ENCODE measurements at places on chromosomes 4 and X. TPM values are rescaled to one million over a fixed set of nuclear protein-coding genes. Genes with fewer than 3 reads are reported as not detected.

DNA sequence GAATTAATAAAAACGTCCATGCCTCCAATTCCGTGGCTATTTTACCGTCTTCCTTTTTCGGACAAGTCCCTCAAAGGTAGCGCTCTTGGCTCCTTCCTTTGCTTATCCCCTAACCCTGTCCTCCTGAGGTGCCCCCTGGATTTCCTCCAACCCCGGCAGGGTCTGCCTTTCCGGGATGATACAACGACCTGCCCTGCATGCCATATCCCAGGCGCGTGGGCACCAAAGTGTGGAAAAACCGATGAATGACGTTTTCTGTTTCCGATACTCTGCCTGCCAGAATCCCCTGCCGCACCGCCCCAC is 706 bp upstream of the CSTF2 start:
- DNase-seq = no peak
- peak overlapping the region; percentile 76 for H3K27ac ChIP-seq
- H3K36me3 ChIP-seq = no peaks in the 10 kb centered on the region
- H3K4me3 ChIP-seq = peak overlapping the region; percentile 81

DNA sequence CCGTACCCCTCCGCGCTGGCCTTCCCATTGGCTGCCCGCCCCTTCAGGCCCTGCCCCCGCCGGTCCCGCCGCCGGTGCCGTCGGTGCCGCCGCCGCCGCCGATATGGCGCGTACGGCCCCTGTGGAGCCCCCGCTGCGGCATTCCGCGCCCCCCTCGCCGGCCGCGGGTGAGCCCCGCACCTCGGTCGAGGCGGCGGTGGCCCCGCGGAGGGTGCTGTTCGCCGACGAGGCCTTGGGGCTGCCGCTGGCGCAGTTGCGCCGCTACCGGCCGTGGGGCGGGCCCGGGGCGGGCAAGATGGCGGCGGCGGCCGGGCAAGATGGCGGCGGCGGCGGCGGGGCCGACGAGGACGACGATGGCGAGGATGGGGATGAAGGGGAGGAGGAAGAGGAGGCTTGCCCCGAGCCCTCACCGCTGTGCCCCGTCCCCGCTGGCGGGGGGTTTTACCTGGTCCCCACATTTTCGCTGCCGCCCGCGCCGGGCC is at the start of gene PPP1R3F:
PPP1R3F (plus strand) TSS at position 27 of the 482 bp plus-strand sequence; CDS start at position 104, 77 bp downstream.
- peaks cover 4% of the 10 kb centered on the region for H3K36me3 ChIP-seq
- H3K4me3 ChIP-seq = peak within 1 kb of the TSS; percentile 45
- H3K27me3 ChIP-seq = no peaks in the 10 kb centered on the region
- H3K27ac ChIP-seq = peak within 1 kb of the TSS; percentile 97
- peaks cover 59% of the 10 kb centered on the region for H3K4me1 ChIP-seq
- DNase-seq = no peak

- H3K36me3 ChIP-seq = no peaks in the 10 kb centered on the region
- H3K4me3 ChIP-seq = no peak overlapping the region
- no peak for DNase-seq
- H3K27ac ChIP-seq = no peak overlapping the region
- no peaks in the 10 kb centered on the region for H3K27me3 ChIP-seq
- H3K4me1 ChIP-seq = no peaks in the 10 kb centered on the region
These were observed 43.2 kb downstream of the CDKL5 start for GRCh38 chrX:18468599-18468998.

DNA sequence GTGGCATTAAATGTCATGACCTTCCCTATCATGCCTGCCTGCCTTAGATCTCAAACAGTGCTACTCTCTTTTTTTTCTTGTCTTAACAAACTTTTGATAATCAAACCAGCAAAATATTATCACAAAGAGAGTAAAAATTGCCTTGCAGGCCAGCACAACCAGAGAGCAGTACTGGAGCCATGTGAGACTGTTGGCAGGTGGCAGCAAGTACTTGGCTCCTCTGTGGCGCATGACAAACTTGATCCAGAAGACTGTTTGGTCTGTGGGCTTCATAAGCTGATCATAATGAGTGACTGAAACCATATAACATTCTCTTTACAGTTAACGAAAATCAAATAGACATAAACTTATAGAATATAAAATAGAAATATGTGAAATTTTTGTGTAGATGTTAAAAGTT is 33.3 kb upstream of the UGT2A3 start:
- H3K4me1 ChIP-seq = no peaks in the 10 kb centered on the region
- no peaks in the 10 kb centered on the region for H3K36me3 ChIP-seq
- H3K27me3 ChIP-seq = no peaks in the 10 kb centered on the region

DNA sequence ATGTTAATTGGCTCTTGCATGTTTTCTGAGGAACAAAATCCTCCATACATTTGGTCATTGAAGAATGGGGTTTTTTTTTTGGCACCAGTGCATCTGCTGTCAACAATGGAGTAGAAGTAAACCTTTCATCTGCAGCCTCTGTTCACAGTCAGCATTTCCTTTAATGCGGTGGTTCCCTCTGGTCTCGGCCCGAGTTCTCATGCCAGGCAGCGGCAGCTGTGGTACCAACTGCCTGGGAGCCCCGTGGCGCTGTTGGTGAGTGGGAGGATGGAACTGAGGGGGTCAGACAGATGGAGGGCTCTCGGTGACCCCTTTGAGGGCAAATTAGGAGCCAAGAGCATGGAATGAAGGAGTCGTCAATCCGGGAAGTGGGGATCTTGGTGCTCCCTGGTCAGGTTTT is 114.7 kb downstream of the AFF1 start:
- H3K36me3 ChIP-seq = peaks cover 19% of the 10 kb centered on the region
- no peaks in the 10 kb centered on the region for H3K27me3 ChIP-seq

- H3K4me3 ChIP-seq = no peak overlapping the region
- H3K27me3 ChIP-seq = no peaks in the 10 kb centered on the region
- no peaks in the 10 kb centered on the region for H3K36me3 ChIP-seq
- no peak overlapping the region for H3K27ac ChIP-seq
- peaks cover 24% of the 10 kb centered on the region for H3K4me1 ChIP-seq
These were observed 28.3 kb upstream of the GUCY1A1 start for GRCh38 chr4:155638195-155638965.

- no peaks in the 10 kb centered on the region for H3K4me1 ChIP-seq
- H3K4me3 ChIP-seq = no peak overlapping the region
- H3K27me3 ChIP-seq = no peaks in the 10 kb centered on the region
- DNase-seq = no peak
- H3K36me3 ChIP-seq = peaks cover 3% of the 10 kb centered on the region
- H3K27ac ChIP-seq = no peak overlapping the region
These were observed 18.1 kb downstream of the USP38 start for GRCh38 chr4:143202824-143203223.

- H3K27me3 ChIP-seq = no peaks in the 10 kb centered on the region
- DNase-seq = no peak
- H3K27ac ChIP-seq = no peak overlapping the region
- H3K36me3 ChIP-seq = no peaks in the 10 kb centered on the region
These were observed 38.3 kb upstream of the MMAA start for GRCh38 chr4:145580906-145581305.

DNA sequence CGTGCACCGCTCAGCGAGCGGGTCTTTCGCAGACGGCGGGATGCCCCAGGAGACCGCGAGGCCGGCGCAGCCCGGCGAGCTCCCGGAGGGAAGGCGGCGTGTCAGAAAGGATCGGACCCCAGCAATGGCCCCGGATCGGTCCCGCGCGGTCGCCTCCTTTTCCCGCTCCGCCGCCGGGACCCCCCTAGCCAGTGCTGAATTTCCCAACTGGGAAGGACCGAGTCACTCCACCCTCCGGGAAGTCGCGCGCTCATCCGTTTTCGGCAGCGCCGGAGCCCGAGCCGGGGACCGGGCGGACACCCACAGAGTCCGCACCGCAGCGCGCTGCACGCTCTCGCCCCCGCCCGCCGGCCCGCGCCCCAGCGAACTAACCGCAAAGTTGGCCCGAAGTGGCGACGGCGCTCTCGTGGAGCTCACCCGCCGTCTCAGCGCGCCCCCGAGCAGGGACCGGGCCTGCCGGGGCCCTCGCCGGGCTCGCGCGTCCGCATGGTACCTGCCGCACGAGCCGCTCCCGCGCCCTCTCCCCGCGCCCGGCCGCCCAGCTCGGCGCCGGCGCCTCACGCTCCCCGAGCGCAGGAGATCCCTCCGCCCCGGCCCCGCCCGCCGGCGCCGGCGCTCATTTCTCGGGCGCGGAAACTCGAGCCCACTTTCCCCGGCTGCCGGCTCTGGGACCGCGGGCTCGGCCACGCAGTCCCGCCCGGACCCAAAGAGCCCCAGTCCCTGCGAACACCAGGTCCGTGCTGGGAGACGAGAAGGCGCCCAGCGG is at the start of gene FAT1:
FAT1 (minus strand) TSS at position 565 of the 766 bp plus-strand sequence. CDS start 14,029 bp downstream, outside the sequence.
- H3K27me3 ChIP-seq = peaks cover 46% of the 10 kb centered on the region
- no peak for DNase-seq
- H3K36me3 ChIP-seq = no peaks in the 10 kb centered on the region
- no peaks in the 10 kb centered on the region for H3K4me1 ChIP-seq
- H3K4me3 ChIP-seq = no peak within 1 kb of the TSS

DNA sequence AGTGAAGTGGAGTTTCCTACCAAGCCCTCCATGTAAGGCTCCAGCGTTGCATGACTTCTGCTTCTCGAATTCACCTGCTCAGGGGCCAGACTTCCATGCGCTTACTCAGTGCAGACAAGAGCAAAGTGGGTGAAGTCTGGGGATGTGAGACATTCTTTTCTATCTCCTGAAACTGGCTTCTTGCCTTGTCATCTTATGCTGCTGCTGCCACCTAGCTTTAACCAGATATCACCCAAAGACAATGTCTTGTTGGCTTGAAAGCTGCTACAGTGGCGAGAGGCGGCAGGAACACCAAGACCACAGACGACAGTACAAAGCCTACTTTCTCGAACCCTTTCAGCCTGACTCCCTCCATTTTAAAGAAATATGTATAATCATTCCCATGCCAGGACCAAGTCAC is 103.6 kb upstream of the ADGRG2 start:
- H3K27me3 ChIP-seq = peaks cover 6% of the 10 kb centered on the region
- H3K27ac ChIP-seq = no peak overlapping the region
- H3K4me3 ChIP-seq = no peak overlapping the region
- H3K4me1 ChIP-seq = no peaks in the 10 kb centered on the region

- no peak overlapping the region for H3K27ac ChIP-seq
- H3K4me3 ChIP-seq = no peak overlapping the region
- no peaks in the 10 kb centered on the region for H3K4me1 ChIP-seq
These were observed 9.1 kb upstream of the FGFR3 start for GRCh38 chr4:1783970-1784369.

DNA sequence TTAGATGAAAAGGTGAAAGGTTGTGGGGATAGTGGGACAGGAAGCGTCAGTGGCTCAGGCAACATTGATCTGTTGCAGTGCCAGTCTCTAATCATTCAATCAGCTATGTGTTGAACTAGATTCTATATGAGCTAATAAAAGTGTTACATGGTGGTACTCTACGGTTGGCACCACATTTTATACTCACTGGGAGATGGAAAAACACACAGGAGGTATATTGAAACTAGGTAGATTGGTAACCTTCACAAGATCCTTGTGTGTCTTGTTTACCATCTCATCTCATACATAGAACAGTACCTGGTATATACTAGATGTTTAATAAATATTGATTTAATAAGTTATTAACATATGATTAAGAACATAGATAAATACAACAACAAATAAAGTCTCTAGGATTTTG is 152.7 kb downstream of the NAA11 start:
- no peaks in the 10 kb centered on the region for H3K27me3 ChIP-seq
- no peak overlapping the region for H3K27ac ChIP-seq
- H3K36me3 ChIP-seq = no peaks in the 10 kb centered on the region
- no peak for DNase-seq
- no peak overlapping the region for H3K4me3 ChIP-seq

- H3K4me3 ChIP-seq = no peak overlapping the region
- no peak for DNase-seq
- no peaks in the 10 kb centered on the region for H3K36me3 ChIP-seq
These were observed 204.0 kb upstream of the NHS start for GRCh38 chrX:17170973-17171372.

- H3K27ac ChIP-seq = no peak overlapping the region
- H3K36me3 ChIP-seq = no peaks in the 10 kb centered on the region
- no peaks in the 10 kb centered on the region for H3K27me3 ChIP-seq
- DNase-seq = no peak
These were observed 128.8 kb upstream of the GPC4 start for GRCh38 chrX:133544115-133544514.

DNA sequence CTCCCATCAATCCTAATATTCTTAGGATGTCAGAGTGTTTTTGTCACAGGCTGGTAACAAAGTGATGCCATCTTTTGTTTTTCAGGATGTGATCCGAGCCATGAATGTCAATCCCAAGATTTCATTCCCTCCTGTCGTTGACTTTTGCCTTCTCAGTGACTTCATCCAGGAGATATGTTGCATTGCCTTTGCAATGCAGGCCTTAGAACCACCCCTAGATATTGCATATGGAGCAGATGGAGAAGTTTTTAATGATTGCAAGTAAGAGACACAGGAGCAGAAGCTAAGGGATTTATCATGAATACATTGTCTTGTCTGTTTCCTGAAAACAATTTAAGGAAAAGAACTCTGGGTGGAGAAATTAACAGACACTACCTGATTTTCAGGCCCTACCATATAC is 28.6 kb downstream of the SPATA18 start:
- peaks cover 4% of the 10 kb centered on the region for H3K27me3 ChIP-seq
- H3K4me1 ChIP-seq = no peaks in the 10 kb centered on the region
- H3K27ac ChIP-seq = no peak overlapping the region
- no peak for DNase-seq
- H3K4me3 ChIP-seq = no peak overlapping the region

- no peaks in the 10 kb centered on the region for H3K27me3 ChIP-seq
- no peaks in the 10 kb centered on the region for H3K4me1 ChIP-seq
- DNase-seq = no peak
- H3K4me3 ChIP-seq = no peak overlapping the region
- no peak overlapping the region for H3K27ac ChIP-seq
These were observed 116.7 kb upstream of the STOX2 start for GRCh38 chr4:183788308-183788905.

DNA sequence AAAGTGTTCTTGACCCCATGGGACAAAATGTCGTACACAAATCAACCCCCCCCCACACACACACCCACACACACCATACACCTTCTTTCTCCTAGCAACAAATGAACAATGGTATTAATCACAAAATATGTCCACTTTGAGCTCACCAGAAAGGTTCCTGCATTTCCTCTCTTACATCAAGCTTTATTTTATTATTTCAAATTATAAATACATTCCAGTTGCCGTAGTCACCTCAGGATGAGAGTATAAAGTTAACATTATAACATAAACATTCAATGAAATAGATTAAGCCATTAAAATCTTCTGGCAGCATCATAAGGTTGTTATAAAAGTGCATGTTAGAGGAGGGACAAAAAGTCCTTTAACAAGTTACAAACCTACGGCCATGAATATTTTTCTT is 7.3 kb downstream of the XK start:
- DNase-seq = no peak
- H3K4me3 ChIP-seq = no peak overlapping the region
- H3K36me3 ChIP-seq = no peaks in the 10 kb centered on the region
- no peaks in the 10 kb centered on the region for H3K27me3 ChIP-seq

- H3K4me3 ChIP-seq = no peak overlapping the region
- H3K36me3 ChIP-seq = no peaks in the 10 kb centered on the region
- no peaks in the 10 kb centered on the region for H3K27me3 ChIP-seq
These were observed 857.2 kb downstream of the RPA4 start for GRCh38 chrX:97740886-97741285.

Gene N4BP2
- total RNA-seq = 15.3 TPM

Gene VBP1
- 31.8 TPM for total RNA-seq

Gene SAGE1
- total RNA-seq = not detected

Gene CXCR3
- 12.5 TPM for total RNA-seq

Gene WAS
- 103 TPM for total RNA-seq

Gene FOXR2
- not detected for total RNA-seq

Gene RAB40A
- total RNA-seq = 0.16 TPM

Gene TSPAN7
- total RNA-seq = not detected

Gene STK32B
- total RNA-seq = 0.20 TPM

Gene CT83
- total RNA-seq = not detected

All from T-cell (primary cell).